ENCODE measurements at places on chromosomes 12 and 14. TPM values are rescaled to one million over a fixed set of nuclear protein-coding genes. Genes with fewer than 3 reads are reported as not detected.

PLA2G1B gene
- not detected for total RNA-seq

SCARB1 gene
- 18.4 TPM for total RNA-seq

DNA sequence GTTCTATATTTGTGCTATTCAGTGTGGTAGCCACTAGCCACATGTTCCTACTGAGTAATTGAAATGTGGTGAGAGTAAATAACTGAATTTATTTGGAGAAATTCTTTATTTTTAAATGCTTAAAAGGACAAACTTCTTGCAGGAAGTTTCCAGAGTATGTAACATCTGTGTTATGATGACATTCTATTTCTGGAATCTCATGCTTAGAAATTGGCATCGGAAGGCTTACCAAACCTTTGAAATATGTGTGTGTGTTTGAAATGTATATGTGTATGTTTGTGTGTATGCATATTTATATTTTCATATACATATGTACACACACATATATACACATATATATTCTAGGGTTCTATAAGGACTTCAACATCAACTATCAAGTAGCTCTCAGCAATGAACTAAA, 12.4 kb upstream of the WSCD2 start:
- no peaks in the 10 kb centered on the region for H3K36me3 ChIP-seq
- H3K4me1 ChIP-seq, result no peaks in the 10 kb centered on the region
- H3K4me3 ChIP-seq, result no peak overlapping the region
- no peak overlapping the region for H3K27ac ChIP-seq
- H3K27me3 ChIP-seq, result no peaks in the 10 kb centered on the region
- DNase-seq, result no peak

FLRT2 gene
- total RNA-seq, result 12.6 TPM

DNA sequence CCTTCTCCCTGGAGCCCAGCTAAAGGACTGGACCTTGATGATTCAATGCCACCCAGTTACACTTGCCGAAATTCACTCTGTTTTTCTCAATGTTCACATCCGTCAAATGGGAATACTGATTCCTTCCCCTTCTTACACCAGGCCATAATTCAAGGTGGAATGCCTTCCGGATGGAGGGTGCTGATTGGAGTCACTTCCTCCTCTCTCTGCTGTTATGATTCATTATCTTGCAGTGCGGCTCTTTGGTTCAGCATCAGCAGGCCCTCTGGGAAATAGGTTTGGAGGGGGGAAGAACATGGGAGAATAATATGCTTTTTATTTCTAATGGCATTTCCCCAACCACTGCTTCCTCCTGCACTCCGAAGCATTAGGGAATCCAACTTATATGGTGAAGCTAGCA, 390.6 kb upstream of the TBX3 start:
- H3K27me3 ChIP-seq, result no peaks in the 10 kb centered on the region
- no peak overlapping the region for H3K27ac ChIP-seq
- H3K36me3 ChIP-seq, result no peaks in the 10 kb centered on the region
- no peak overlapping the region for H3K4me3 ChIP-seq
- H3K4me1 ChIP-seq, result no peaks in the 10 kb centered on the region

HRK gene
- total RNA-seq, result 0.16 TPM

DNA sequence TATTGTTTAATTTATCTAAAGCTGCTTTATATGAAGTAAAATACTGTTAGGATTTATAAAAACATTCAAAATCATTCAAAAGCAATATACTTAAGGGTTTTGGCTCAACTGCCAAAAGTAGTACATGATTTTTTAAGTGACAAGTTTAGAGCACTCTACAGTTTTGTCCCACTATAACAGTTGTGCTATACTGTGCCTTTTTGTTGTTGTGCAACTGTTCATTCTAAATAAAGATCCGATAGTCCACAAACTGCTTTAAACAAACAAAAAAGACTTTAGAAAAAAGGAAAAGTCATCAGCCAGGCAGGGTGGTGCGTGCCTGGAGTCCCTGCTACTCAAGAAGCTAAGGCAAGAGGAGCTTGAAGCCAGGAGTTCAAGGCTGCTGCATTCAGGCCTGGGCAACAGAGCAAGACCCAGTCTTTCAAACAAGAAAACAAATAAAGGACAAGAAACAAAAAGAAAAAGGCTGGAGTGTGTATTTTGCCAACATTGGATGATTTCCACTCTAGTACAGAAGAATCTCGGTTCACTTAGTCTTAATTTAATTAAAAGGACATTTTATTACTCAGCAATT, 7.3 kb downstream of the C2CD5 start:
- no peaks in the 10 kb centered on the region for H3K36me3 ChIP-seq
- no peak overlapping the region for H3K27ac ChIP-seq
- H3K27me3 ChIP-seq, result no peaks in the 10 kb centered on the region
- H3K4me3 ChIP-seq, result no peak overlapping the region
- H3K4me1 ChIP-seq, result no peaks in the 10 kb centered on the region
- DNase-seq, result no peak

PSEN1 gene
- 64.5 TPM for total RNA-seq

DNA sequence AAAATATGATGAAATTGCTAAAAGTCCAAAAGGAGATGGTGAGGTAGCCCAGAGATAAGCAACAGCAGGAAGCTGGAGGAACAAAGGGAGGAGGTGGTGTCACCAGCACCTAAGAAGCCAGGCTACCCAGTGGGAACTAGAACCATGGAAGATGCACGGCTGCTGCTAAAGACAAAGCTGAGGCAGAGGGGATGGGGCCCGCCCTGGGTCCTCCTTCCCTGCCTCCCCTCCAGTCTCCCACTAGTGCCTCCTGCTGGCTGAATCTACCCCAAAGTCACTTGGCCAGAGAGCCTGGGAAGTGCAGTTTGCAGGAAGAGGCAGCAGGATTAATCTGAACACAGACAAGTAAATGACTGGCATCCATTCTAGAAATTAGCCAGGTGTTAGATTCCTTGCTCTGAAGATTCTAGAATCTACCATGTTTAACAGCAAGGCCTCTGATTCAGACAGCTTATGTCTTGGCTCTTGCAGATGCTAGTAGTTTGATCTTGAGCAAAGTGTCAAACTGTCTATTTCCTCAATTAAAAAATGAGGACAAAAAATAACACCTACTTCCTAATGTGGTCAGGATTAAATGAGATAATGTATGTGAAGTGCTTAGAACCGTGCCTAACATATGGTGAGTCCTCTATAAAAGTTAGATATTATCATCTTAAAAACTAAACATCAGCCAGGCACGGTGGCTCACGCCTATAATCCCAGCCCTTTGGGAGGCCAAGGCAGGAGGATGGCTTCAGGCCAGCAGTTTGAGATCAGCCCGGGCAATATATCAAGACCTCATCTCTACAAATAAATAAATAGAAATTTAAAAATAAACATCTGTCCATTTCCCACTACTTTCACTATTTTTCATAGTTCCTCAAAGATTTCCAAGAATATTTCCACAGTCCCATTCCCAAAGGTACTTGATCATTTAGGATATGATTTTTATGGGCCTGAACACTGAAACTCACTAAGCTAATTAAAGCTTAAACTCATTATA, 5.8 kb upstream of the LRP10 start:
- no peaks in the 10 kb centered on the region for H3K36me3 ChIP-seq
- H3K27ac ChIP-seq, result no peak overlapping the region
- H3K27me3 ChIP-seq, result no peaks in the 10 kb centered on the region
- DNase-seq, result peak; percentile 24
- H3K4me1 ChIP-seq, result peaks cover 5% of the 10 kb centered on the region
- H3K4me3 ChIP-seq, result no peak overlapping the region

DNA sequence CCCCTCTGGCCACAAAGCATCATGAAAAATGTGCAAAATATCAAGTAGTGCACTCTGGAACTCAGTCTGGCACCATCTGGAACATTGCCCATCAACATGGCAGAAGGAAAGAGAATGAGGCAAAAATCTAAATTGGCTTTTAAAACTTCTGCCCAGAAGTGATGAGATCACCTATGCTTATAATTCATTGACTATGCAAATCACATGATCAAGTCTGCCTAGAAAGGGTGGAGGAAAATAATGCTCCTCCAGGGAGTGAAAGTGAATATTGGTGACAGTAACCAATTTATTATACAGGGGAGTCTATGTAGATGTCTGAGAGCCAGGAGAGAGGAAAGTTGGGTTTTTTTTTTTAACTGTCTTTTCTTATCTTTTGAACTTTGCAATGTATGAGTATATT, 73.3 kb upstream of the HIF1A start:
- no peak for DNase-seq
- no peak overlapping the region for H3K4me3 ChIP-seq
- no peak overlapping the region for H3K27ac ChIP-seq

- H3K4me3 ChIP-seq, result no peak overlapping the region
- no peak for DNase-seq
- H3K27ac ChIP-seq, result no peak overlapping the region
- no peaks in the 10 kb centered on the region for H3K27me3 ChIP-seq
Measured at GRCh38 chr14:106657460-106657859, 1131.1 kb downstream of the TMEM121 start.

DNA sequence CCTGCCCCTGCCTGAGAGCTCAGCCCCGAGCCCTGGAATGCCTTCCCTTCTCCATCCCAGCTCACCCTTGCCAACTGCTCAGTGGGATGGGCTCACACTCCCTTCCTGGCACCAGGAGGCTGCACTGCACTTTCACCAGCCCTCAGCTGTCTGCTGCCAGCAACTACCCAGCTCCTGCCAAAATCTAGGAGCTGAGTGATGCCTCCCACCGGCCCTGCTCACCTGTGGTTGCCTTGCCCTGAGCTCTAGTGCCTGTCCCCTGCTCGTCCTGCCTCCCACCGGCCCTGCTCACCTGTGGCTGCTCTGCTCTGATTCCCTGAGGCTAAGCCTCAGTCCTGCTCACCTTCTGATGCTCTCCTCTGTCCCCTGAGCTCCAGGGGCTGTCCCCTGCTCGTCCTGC, 119.8 kb downstream of the TMEM121 start:
- H3K27ac ChIP-seq, result no peak overlapping the region
- H3K36me3 ChIP-seq, result no peaks in the 10 kb centered on the region
- H3K4me1 ChIP-seq, result no peaks in the 10 kb centered on the region
- no peaks in the 10 kb centered on the region for H3K27me3 ChIP-seq

DNA sequence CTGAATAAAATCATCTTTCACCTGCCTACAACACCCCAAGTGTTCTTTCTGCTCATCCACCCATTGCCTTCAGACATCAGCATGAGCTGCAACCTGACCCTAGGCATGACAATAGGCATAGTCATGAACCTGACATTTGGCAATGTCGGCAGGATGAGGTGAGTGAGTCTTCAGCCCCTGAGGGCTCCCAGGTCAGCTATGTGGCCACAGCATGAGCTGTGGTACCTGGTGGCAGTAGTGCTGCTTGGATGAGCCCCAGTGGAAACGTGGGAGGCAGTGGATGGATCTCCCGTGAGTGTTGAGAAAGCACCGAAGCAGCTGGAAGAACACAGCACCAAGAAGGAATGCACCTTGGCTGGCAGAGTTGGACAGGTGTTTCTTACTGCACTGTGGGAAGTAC, 334.8 kb upstream of the FAR2 start:
- no peaks in the 10 kb centered on the region for H3K27me3 ChIP-seq
- no peaks in the 10 kb centered on the region for H3K4me1 ChIP-seq
- DNase-seq, result peak; percentile 63
- H3K4me3 ChIP-seq, result no peak overlapping the region
- no peak overlapping the region for H3K27ac ChIP-seq

GRCh38 chr12:116937640-116938039, 26.9 kb downstream of the FBXW8 start:
- DNase-seq, result no peak
- H3K27me3 ChIP-seq, result no peaks in the 10 kb centered on the region
- no peaks in the 10 kb centered on the region for H3K36me3 ChIP-seq
- no peak overlapping the region for H3K4me3 ChIP-seq
- H3K27ac ChIP-seq, result no peak overlapping the region

GRCh38 chr12:98319716-98320425, 195.5 kb upstream of the TMPO start:
- H3K27me3 ChIP-seq, result no peaks in the 10 kb centered on the region
- DNase-seq, result no peak
- H3K4me3 ChIP-seq, result no peak overlapping the region
- H3K36me3 ChIP-seq, result no peaks in the 10 kb centered on the region

- H3K4me3 ChIP-seq, result no peak overlapping the region
- no peaks in the 10 kb centered on the region for H3K27me3 ChIP-seq
- no peak overlapping the region for H3K27ac ChIP-seq
- no peaks in the 10 kb centered on the region for H3K4me1 ChIP-seq
- no peaks in the 10 kb centered on the region for H3K36me3 ChIP-seq
Measured at GRCh38 chr12:95195122-95195521, 22.1 kb downstream of the FGD6 start.

GRCh38 chr14:63996016-63996415, 143.2 kb downstream of the SYNE2 start:
- H3K4me1 ChIP-seq, result no peaks in the 10 kb centered on the region
- no peaks in the 10 kb centered on the region for H3K27me3 ChIP-seq
- DNase-seq, result no peak
- peaks cover 11% of the 10 kb centered on the region for H3K36me3 ChIP-seq
- H3K4me3 ChIP-seq, result no peak overlapping the region

GRCh38 chr12:59393506-59393905, 202.3 kb upstream of the SLC16A7 start:
- H3K4me3 ChIP-seq, result no peak overlapping the region
- DNase-seq, result no peak
- H3K27me3 ChIP-seq, result no peaks in the 10 kb centered on the region
- no peak overlapping the region for H3K27ac ChIP-seq

GPR135 gene
- total RNA-seq, result 5.9 TPM

GRCh38 chr14:105152794-105153241, 15.8 kb downstream of the JAG2 start:
- DNase-seq, result no peak
- no peak overlapping the region for H3K4me3 ChIP-seq
- no peaks in the 10 kb centered on the region for H3K36me3 ChIP-seq
- no peaks in the 10 kb centered on the region for H3K4me1 ChIP-seq
- no peaks in the 10 kb centered on the region for H3K27me3 ChIP-seq
- peak overlapping the region; percentile 63 for H3K27ac ChIP-seq

- H3K4me1 ChIP-seq, result no peaks in the 10 kb centered on the region
- H3K36me3 ChIP-seq, result no peaks in the 10 kb centered on the region
- DNase-seq, result no peak
- H3K27me3 ChIP-seq, result no peaks in the 10 kb centered on the region
- H3K27ac ChIP-seq, result no peak overlapping the region
Measured at GRCh38 chr12:2136901-2137300, 84.1 kb downstream of the CACNA1C start.

PLEKHD1 gene
- 2.3 TPM for total RNA-seq

KRT80 gene
- total RNA-seq, result 2.9 TPM

GRCh38 chr14:55028066-55028465, 1.0 kb downstream of the SOCS4 start:
- no peaks in the 10 kb centered on the region for H3K27me3 ChIP-seq
- no peak overlapping the region for H3K27ac ChIP-seq
- DNase-seq, result no peak

SPRYD4 gene
- total RNA-seq, result 4.8 TPM

GRCh38 chr14:58693048-58693447, 55.3 kb downstream of the DACT1 start:
- H3K36me3 ChIP-seq, result no peaks in the 10 kb centered on the region
- DNase-seq, result no peak

DNA sequence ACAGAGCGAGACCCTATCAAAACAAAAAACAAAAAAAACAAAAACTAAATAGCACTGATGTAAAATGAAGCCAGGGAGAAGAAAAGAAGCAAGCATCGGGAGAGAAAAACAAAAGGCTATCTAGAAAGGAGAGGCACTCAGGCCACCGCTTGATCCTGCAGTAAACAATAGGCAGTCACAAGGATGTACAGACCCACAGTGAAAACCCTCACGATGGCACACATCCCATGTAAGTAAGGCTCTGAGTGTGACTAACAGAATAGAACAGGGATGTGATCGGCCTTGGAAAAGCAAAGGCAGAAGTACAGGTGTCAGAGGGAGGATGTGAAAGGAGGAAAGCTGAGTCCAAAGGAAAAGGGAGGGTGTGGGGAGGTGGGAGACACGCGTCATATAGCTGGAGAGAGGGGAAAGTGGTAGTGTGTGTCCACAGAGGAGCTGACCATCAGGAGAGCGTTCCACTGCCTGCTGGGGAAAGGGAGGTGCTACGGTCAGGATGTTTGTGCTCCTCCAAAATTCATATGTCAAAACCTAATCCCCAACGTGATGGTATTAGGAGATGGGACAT, 31.5 kb downstream of the CAMKK2 start:
- H3K4me1 ChIP-seq, result no peaks in the 10 kb centered on the region
- no peak for DNase-seq
- no peaks in the 10 kb centered on the region for H3K36me3 ChIP-seq

PPP1CC gene
- 135 TPM for total RNA-seq

All from breast epithelium (tissue), 4 donors.